ENCODE measurements at places on chromosomes 5 and 9. TPM values are rescaled to one million over a fixed set of nuclear protein-coding genes. Genes with fewer than 3 reads are reported as not detected.

Gene GLDC
- total RNA-seq = 1.6 TPM

Gene C5orf58
- total RNA-seq = under 0.01 TPM

Gene SPATA31C1
- total RNA-seq = not detected

Gene PHYHD1
- total RNA-seq = 24.5 TPM

Gene GDA
- total RNA-seq = under 0.01 TPM

Gene ADAMTS16
- 0.57 TPM for total RNA-seq

Gene ADAMTS19
- total RNA-seq = 32.2 TPM

Gene SPAG8
- total RNA-seq = 0.66 TPM

Gene SH3TC2
- 10.6 TPM for total RNA-seq

Gene RFK
- total RNA-seq = 16.9 TPM

Gene HRCT1
- total RNA-seq = not detected

Gene CER1
- total RNA-seq = not detected

Gene IFNA13
- total RNA-seq = not detected

Gene B4GALT1
- 52.0 TPM for total RNA-seq

Gene ASTN2
- total RNA-seq = 3.9 TPM

Gene INSL6
- total RNA-seq = not detected

Gene RASGEF1C
- not detected for total RNA-seq

Gene ACOT12
- total RNA-seq = 0.57 TPM

Gene CSF1R
- total RNA-seq = 1.1 TPM

Gene LIFR
- total RNA-seq = 105 TPM

Gene ERAP2
- 37.2 TPM for total RNA-seq

Gene MEGF10
- total RNA-seq = 4.2 TPM

Gene STOM
- total RNA-seq = 108 TPM

Gene SLC25A2
- total RNA-seq = 0.44 TPM

Gene RLN2
- not detected for total RNA-seq

Gene PRDM9
- total RNA-seq = not detected

Gene PAPPA
- 357 TPM for total RNA-seq

Gene QRFP
- not detected for total RNA-seq

Gene MCC
- total RNA-seq = 44.1 TPM

Data from placental pericyte (primary cell).